ENCODE measurements at places on chromosomes 16 and 17. TPM values are rescaled to one million over a fixed set of nuclear protein-coding genes. Genes with fewer than 3 reads are reported as not detected.

DNA sequence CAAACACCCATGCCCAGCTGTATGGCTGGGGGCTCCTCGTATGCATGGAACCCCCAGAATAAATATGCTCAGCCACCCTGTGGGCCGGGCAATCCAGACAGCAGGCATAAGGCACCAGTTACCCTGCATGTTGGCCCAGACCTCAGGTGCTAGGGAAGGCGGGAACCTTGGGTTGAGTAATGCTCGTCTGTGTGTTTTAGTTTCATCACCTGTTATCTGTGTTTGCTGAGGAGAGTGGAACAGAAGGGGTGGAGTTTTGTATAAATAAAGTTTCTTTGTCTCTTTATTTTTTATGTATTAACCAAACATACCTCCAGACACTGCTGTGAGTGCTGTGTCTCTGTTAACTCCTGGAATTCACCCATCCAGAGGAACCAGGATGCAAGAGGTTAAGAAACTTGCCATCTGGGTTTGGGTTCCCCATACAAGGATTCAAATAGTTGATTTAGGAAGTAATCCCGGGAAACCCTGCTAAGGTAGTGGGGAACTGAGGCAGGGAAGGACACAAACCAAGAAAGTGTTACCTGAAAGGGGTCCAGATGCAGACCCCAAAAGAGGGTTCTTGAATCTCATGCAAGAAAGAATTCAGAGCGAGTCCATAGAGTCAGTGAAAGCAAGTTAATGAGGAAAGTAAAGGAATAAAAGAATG, 37.4 kb upstream of the IL21R start:
- no peak for DNase-seq

DNA sequence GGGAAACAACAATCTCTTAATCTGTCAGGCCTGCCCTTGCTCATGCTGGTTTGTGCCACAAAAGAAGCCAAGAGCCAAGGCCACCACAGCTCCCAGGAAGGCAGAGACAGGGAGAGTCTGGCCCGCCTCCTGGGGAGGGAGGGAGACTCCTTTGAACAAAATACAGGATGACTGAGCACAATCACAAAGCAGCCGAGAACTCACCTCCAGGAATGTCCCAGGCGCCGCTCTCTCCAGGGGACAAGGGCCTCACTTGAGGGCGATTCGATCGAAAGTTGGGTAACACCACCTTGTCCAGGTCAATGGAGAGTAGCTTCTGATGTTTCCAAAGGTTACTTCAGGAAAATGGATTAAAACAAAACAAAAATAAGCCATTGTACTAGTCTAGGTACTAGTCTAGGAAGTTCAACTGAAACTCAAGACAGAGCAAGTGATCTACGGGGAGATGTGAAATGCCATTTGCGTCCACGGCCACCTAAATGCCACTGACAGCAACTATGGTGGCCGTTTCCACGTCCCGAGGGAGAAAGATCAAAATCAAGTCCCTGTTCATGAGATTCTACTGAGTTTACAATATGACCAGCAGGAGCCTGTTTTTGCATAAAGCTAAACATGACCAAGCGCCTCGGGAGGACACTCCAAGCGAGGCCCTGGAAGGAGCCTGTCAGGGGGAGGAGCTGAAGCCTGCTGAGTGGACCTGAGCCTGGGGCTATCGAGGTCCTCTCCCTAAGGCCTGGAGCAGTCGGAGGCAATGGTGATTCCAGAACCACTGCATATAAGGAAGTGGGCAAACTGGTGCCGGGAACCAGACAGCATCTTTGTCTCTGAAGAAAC, 13.4 kb upstream of the SLC38A8 start:
- DNase-seq: no peak

GRCh38 chr17:6427279-6427781, 7.6 kb downstream of the AIPL1 start:
- DNase-seq: peak; percentile 72

- no peak for DNase-seq
Observed at GRCh38 chr17:45675892-45676291, 108.2 kb upstream of the CRHR1 start.

GRCh38 chr17:58503866-58504265, 10.6 kb downstream of the MTMR4 start:
- DNase-seq: no peak

- DNase-seq: no peak
Observed at GRCh38 chr17:11730747-11731146, 132.5 kb downstream of the DNAH9 start.

GRCh38 chr17:57270801-57271245, 14.5 kb downstream of the MSI2 start:
- no peak for DNase-seq

DNA sequence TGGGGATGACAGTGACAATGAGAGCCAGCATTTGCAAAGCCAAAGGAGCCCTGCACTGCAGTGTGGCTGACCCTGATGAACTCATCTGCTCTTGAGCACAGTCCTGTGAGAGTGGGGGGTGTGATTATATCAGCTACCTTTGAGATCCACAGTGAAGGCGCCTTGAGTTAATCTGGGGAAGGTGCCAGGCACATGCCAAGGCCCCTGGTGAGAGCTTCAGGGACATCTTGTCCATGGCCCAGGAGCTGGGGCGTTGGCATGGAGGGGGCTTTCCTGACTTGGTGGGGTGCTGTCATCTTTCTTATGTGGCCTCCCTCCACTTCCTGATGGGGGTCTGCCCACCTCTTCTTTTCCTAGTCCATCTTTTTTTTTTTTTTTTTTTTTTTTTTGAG, 86.5 kb downstream of the SNX29 start:
- no peak for DNase-seq

GRCh38 chr16:30838876-30839471, 52.0 kb upstream of the ZNF629 start:
- DNase-seq: no peak

DNA sequence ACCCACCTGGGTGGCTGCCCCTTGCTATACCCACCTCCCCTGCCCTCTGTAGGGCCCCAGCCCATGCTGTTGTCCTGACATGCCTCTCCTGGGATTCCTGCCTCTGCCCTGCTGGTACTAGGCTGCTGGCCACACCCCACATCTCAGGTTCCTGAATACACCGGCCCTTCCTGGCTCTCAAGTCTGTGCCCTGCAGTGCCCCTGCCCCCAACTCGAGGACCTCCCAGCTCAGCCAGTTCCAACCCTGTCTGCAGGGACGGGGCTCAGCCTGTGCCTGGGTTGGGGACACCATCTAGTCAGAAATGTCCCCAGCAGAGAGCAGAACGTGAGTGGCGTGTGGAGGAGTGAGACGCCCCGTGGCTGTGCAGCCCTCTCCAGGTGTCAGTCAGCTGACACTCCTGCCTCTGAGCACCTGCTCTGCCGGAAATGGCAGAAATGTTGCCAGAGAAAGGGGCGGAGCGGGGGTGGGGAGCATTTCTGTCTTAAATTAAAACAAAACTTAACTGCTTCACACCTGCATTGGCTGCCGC, 28.7 kb downstream of the ACSF3 start:
- DNase-seq: no peak

DNA sequence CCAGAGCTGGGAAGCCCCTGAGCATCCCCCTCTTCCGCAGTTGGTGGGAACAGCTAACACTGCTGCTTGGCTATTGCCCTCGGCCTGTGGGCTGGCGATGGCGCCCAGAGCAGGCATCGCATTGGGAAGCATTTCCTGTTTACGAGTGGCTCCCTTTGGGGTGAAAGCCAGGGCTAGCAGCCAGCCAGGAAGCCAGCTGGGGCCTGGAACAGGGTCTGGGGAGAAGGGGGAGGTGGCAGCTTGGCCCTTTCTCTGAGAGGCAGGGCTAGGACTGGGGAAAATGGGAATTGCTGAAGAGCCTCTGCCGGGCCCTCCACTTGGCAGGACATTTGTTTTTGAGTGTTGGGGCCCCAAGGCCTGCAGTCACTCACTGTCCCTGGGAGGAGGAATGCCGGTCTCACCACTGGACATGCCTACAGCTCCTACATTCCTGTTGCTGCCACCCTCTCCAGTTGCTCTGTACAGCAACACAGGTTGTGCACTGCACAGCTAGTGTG, 2.4 kb upstream of the MTSS2 start:
- peak; percentile 57 for DNase-seq

GRCh38 chr16:84178146-84178765, 8.6 kb downstream of the TAF1C start:
- DNase-seq: no peak

GRCh38 chr17:4576729-4577322, 7.5 kb upstream of the SMTNL2 start:
- no peak for DNase-seq

GRCh38 chr16:85461022-85461813, 151.9 kb upstream of the GSE1 start:
- DNase-seq: peak; percentile 11

GRCh38 chr17:70314096-70314495, 144.8 kb downstream of the KCNJ2 start:
- no peak for DNase-seq

DNA sequence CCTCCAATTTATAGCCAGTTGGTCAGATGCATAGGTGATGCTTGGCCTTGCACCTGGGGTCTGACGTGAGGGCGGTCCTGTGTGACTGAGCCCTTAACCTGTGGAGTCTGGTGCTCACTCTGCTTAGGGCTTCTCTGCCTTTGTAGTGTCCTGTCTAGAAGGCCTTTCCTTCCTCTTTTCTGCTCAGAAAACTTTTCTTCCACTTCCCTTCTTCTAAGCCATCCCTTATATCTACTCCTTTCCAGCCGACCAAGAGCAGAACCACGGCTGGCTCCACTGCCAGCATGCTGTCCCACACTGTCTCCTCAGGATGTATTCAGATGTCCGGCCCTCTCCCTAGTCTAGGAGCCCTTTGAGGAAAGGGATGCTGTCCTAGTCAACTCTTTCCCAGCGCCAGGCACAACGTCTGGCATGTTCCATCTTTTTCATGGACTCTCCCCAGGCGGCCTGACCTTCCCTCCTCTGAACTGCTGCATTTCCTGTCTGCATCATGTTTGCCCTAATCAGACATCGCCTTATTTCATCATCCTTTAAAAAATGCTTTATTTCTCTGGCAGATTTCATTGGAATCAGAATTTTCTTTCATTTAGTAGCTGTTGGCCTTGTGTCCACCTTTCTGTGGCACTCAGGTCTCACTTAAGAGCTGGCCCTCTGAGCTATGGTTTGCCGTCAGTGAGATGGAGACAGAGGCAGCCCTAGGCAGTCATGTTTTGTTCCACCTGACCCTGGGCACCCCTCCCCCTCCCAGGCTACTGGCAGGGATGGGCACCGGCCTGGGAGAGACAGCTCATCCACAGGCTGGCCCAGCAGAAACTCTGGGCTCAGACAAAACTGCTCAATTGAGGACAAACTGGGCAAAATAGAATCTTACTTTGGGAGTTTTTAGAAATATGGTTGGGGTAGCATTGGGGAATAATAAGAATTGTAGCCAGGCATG, 15.5 kb upstream of the BRCA1 start:
- no peak for DNase-seq

DNA sequence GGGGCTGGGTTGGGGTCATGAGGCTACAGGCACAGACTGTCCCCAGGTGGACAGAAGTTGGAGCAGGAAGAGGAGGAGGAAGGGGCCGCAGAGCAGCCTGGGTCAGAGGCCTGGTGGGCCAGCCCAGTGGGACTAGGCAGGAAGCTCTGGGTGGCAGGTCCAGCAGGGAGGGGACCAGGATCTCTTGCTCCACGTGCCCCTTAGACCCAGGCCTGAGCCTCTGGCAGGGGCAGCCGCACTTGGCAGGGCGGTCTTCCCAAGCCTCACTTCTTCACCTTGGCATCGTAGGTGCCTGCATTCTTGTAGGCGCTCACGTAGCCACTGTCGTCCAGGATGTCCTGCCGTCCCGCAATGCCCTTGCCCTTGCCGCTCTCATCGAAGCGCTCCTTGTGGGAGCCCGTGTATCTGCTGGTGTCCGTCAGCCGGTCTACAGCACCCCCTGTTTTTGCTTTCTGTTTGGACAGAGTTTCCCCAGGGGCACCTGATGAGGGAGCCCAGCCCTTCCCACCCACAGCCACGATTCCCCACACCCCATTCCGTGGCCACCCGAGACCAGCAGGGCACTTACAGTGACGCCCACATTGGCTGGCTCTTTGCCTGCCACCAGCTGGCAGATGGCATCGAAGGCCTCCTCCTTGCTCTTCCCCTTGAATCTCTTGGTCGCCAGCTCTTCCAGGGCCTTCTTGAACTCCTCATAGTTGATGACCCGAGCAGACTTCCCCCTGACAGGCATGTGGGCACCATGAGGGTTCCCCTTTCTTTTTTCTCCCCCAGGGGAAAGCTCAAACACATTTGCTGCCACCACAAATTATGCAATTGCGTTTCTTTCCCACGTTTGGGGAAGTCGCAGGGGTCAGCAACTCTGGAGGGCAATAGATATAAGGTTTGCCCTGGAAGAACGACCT, 3.1 kb downstream of the TPPP3 start:
- DNase-seq: no peak

DNA sequence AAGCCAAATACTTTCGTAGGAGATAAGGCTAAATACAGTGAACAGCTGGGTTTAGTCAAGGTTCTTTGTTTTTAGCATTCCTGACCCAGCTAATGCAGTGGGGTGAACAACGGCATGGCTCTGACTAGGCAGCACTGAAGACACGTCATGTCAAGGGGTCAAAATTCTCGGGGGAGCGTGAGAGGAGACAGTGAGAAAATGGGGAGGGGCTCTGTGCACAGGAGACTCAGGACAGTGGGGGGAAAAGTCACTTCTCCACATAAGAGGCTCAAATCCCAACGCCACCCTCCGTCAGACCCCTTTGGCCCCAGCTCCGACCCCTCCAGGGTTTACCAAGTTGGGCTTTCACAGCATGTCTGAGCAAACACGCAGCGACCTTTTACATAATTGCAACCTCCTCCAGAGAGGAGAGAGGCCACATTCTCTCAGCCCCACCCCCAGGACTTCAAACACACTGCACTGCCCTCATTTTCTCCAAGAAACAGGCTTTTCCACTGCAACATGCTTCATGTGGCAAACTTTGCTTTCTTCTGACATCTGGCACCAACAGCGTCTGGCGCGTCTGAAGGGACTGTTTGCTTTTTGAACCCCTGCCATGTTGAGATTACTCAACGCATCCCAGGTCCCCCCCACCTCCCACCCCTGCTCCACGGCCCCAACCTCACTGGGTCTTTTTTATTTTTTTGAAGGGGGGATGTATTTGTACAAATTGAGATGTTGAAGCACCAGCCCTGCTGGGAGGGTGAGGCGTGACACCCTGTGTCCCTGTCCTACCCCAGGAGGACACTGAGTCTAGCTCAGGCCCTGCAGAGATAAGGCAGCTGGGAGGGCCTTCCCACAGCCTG, 30.0 kb downstream of the AXIN2 start:
- DNase-seq: no peak

GRCh38 chr16:60123392-60124023, 1389.4 kb upstream of the GOT2 start:
- peak; percentile 5 for DNase-seq

- no peak for DNase-seq
Observed at GRCh38 chr17:46789610-46790009, 28.9 kb downstream of the WNT3 start.

SLC38A8 gene
- total RNA-seq: not detected

CES4A gene
- 0.72 TPM for total RNA-seq

OXLD1 gene
- 36.5 TPM for total RNA-seq

OR3A3 gene
- not detected for total RNA-seq

CACNG3 gene
- not detected for total RNA-seq

SOX15 gene
- total RNA-seq: not detected

TPSAB1 gene
- 0.39 TPM for total RNA-seq

RPRML gene
- not detected for total RNA-seq

TBC1D26 gene
- total RNA-seq: not detected

SLFN12L gene
- total RNA-seq: not detected

TBC1D3K gene
- not detected for total RNA-seq

LLGL2 gene
- 1.2 TPM for total RNA-seq

SP6 gene
- not detected for total RNA-seq
